ENCODE measurements at places on chromosomes 2 and 18.

DNA sequence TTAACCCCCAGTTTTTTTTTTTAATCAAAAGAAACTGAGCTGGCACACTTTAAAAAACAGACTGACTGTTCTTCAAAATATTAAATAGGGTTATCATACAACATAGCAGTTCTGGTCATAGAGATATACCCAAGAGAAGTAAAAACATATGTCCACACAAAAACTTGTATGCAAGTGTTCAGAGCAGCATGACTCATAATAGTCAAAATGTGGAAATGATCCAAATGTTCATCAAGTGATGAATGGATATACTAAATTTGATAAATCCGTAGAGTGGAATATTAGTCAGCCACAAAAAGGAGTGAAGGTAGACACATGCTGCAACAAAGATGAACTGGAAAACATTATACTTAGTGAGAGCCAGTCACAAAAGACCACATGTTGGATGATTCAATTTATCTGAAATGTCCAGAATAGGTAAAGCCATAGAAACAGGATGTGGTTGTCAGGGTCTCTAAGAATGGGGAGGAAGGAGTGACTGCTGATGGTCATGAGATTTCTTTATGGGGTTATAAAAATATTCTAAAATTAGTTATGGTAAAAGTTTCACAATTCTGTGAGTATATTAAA lies 5.1 kb downstream of the SMIM21 start:
- DNase-seq, result no peak

DNA sequence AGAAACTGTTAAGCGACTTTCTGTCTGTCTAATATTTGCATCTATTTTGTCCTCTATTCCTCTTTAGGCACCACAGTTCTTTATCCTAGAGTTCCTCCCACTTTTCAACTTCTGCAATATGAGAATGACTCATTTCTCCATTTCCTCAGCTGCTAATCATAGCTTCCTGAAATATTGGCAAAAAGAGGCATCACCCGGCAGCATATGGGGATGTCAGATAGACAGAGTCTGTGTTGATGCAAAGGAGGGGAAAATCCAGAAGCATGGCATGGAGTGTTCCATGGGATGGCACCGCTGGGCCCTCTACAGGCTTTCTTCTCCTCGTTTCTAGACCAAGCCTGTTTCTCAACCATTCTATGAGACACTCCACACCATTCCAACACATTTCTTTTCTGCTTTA lies 93.4 kb downstream of the DOCK10 start:
- no peak for DNase-seq

GRCh38 chr2:117519238-117519637 lies 295.3 kb upstream of the DDX18 start:
- DNase-seq, result no peak

GRCh38 chr2:54573537-54573919 lies 117.4 kb downstream of the SPTBN1 start:
- no peak for DNase-seq

DNA sequence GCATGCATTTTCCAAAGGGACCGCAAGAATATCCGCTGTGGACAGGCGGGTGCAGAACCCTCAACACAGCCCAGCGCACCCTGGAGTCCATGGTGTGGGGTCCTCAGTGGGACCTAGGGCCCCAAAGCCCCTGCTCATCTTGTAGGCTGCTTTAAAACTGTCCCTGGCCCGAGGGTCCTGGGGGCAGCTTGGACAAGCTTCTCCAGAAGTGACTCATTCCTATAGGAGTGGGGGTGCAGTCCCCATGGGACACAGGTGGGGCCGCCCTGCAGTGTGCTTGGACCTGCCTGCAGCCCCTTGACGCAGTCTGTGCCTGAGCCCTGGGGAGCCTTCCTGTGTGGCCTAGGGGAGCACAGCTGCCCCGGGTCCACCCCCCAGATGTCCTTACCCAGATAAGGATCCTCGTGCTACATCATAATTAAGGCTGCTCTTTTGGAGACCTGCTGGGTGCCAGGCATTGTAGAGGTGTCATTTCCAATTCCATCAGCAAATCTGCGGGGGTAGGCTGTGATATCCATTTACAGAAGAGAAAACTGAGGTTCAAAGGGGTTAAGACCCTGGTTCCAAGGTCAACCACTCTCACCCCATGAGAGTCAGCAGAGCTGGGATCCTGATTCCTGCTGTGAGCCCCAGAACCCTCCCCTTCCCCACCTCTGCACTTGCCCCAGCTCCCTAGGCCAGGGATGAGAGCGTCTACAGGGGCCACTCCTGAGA lies 1.7 kb upstream of the HS6ST1 start:
- no peak for DNase-seq

All from cortex of kidney (tissue), 1 donor.